GM10248 (cell line): ENCODE measurements at places on chromosomes 1 and 21.

DNA sequence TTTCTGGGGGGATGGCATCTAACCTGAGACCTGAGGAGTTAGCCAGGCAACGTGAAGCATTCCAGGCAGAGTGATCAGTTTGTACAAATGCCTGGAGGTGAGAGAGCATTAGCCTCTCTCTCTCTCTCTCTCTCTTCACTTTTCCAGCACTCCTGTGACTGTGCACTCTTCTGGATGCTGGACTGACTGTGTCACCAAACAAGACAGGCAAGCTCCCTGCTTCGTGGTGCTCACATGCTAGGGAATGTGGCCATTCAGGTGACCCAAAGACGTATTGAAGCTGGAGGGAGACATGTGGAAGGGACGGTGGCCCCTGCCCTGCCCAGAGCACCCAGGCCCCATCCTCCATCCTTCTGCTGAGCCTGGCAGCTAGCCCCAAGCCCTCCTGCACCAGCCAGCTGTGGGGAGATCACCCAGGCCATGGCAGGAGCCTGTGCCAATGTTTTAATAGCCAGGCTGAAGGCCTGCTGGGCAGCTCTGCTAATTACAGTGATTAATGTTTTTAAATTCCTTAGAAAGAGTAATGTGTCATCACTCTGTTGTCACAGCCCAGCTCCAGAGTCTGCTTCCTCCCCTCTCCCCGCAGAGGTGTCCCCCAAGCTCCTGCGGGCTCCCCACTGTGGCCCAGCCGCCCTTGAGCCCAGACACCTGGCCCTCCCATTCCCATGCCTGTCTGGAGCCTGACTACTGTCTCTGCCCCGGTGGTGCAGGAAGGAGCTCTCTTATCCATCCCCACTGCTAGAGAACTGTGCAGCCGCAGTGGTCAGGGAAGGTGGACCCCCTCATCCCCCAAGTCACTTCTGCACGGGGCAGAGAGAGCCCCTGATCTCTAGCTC lies 48.9 kb downstream of the UBIAD1 start:
- no peak for DNase-seq

DNA sequence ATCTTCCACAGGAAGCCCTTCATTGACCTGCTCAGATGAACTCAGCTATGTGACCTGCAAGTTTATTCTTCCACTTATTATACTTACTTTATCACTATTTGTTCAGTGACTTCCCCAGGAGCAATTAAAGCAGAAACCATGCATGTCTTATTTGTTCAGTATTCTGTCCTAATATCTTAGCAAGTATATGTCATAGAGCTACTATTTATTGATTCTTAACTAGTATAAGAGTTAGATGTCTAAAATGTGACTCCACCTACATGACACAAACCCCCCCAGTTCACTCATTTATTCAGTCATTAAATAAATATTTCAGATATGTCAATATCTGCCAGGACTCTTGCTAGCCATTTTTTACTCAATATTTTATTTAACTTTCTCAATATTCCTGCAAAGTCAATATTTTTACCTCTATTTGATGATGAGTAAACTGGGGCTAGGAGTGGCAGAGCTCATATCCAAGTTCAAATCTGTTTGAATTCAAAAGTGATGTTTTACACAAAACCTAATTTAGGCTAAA lies 469.0 kb upstream of the USP24 start:
- DNase-seq: no peak

GRCh38 chr1:180167721-180168467 lies 13.2 kb downstream of the QSOX1 start:
- no peak for DNase-seq

DNA sequence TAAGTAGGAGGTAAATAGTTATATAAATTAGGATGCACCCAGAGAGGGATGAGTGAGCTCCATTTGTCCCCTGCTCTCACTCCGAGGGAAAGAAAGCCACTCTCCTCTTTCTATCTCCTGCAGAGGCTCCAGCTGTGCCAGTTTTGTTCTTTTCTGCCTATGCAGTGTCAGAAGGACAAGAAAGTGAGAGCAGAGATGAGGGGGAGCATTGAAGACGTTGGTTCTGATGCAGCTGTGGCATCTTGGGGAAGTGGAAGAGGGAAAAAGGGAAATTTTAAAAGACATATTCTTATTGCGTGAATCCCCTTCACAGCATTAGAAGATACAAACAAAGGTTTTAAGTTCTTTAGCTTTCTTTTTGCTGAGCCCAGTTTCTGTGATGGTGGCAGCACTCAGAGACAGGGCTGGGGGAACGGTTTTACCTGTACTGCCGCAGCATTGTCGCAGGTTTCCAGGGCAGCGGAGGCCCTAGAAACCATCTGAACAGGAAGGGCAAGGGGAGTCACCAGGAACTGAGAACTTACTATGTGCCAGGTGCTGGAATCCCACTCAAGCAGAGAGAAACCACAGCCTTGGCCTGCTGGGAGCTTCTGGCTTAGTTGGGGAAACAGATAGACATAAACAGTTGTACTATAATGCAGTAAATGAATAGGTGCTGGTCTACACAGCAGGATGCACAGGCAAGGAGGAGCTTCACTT lies 44.9 kb upstream of the USP24 start:
- DNase-seq: no peak

- no peak for DNase-seq
Measured at GRCh38 chr1:222021129-222021528, 279.2 kb upstream of the DUSP10 start.

DNA sequence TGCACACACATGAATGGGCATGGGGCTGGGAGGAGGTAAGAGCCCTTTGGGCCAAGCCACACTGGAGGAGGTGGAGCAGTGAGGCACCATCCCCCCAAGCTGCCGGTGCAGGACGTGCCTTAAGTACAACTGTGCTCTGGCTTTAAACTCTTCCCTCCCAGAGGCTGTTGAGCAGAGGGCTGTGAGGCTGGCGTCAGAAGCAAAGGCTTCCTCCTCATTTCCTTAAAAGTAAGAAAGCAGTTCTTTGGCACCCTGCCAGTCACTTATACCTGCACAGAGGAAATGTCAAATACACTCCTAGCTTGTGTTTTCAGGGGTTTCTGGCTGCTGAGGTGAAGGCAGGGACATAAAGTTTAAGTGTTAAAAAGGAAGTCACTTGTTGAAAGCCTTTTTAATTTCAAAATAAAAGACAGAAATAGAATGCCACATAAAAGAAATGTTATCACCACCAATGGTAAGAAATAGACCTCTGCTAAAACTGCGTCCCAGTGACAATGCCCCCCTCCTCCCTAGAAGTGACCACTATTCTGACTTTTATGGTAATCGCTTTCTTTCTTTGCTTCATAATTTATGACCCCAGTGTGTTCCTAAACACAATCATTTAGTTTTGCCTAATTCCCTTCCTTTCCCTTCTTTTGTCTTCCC lies 33.0 kb downstream of the LAMC2 start:
- no peak for DNase-seq

- DNase-seq: no peak
Measured at GRCh38 chr21:17066006-17066405, 446.8 kb upstream of the CXADR start.

GRCh38 chr1:53442299-53442698 lies 16.9 kb upstream of the DMRTB1 start:
- DNase-seq: no peak

DNA sequence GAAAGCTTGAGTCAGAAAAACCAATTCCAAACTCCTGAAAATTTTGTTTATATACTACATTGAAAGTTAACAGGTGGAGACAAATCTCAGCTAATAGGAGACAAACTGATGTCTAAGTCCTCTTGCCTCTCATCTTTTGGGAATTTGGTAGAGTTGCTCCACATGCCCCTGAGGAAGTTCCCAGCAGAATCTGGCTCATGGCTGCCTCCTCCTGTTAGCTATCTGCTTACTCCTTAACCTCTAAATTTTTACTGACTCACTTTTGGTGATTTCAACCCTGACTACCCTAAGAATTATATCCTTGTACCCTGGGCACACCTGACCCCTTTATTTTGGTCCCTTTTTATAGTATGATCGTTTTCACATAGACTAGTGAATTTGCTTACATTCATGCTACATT lies 633.7 kb upstream of the USP24 start:
- DNase-seq: no peak

DNA sequence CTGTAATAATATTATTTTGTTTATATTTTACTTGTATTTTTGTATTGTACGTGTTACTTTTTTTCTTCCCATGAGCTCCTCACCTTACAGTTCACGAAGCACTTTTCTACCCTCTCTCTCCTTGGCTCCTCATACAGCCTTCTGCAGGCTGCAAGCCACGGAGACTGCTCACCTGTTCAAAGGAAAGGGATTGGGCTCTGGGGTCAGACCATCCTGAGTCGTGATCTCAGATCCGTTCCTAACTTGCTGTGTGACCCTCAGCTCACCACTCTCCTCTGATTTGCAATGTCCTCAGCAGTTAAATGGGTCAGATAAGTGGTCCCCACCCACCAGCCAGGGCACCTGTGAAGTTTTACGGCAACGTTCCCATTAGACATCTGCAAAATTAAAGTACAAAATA lies 54.1 kb downstream of the VWA5B1 start:
- no peak for DNase-seq

DNA sequence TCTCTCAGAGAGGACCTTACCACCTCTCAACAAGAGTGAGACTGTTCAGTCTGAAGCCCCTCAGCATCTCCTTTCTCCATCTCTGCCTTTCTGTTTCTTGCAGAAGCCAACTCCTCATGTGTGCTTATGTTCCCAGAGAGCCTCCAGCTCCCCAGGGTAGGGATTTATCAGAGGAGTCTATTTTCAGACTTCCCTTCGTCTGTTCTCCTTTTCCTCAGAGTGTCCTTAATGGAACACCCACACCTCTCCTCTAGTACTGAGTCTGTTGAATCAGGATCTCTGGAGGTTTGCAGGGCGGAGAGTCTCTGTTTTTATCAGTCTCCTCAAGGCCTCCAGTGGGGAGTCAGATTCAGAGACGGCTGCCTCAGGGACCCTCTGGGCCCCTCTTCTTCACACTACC lies 25.1 kb upstream of the DNAJC6 start:
- no peak for DNase-seq

DNA sequence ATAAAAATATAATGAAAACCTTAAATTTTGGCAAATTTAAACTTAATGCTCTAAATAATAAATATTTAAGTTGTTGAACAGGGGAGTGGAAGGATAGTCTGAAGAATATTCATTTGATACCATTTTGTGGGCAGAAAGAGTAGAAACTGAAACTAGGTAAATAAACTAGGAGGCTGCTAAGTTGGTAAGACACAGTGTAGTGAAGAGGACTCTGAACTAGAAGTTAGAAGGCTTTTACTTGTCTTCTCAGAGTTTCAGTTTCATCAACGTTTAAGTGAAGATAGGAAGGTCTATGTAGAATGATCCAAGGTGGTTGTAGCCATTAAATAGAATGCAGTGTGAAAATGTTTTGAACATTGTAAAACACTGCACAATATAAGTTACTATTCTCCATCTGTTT lies 516.9 kb downstream of the AMY1C start:
- DNase-seq: no peak

- DNase-seq: peak; percentile 32
Measured at GRCh38 chr1:202624781-202625108, 85.5 kb downstream of the SYT2 start.

DNA sequence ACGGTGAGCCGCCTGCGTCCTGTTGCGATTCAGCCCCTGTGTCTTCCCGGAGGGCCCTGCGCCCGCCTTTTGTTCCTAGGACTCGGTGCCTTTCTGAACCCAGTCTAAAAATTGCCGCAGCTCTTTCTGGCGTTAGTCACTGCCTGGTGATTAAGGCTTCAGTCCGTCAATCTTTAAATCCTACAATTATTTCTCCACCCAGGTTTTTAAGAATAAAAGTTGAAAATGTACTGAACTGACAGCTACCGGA lies 16.2 kb upstream of the PDXK start:
- DNase-seq: no peak

DNA sequence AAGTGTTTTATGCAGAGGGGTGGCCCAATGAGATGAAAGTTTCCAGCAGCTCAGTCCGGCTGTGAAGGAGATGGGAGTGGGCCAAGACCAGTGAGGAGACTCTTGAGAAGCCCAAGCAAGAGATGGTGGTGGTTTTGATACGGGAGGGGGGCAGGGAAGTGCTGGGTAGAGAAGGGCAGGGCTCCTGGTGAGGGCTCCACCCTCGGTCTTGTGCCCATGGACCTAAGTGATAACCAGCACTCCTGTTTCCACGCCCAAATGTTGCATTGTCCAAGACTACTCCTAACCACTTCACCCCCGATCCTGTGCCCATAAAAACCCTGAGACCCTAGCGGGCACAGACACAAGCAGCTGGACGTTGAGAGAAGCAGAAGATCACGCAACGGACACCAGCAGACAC lies 140.9 kb downstream of the MIS18A start:
- DNase-seq: no peak

DNA sequence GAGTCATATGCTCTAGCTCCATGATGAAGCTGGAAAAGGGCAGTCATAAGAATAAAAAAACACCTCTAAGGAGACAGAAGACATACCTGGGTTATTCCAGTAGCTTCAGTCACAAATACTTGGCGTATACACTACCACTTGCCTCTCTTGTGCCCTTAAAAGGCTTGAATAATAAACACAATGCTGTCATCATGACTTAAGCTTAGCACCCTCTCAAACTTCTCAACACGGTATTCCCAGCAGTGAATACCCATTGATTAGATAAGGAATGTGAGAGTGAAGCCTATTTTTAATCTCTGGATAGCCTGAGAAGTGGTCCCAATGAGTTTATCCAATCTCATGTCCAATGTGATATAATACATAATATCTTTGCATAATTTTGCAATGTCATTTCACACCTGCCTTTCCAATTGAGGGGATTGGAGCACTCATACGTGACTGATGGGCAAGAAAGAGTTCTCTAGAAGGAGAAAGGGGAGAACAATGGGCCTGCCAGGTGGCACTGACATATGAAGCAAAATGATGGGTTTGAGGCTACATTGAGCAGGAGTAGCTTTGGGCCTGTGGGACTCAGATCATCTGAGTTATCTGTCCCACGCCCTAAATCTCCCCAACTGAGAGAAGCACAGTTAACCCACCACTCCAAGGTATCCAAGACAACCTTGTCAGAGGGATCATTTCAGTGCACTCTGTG lies 298.6 kb upstream of the DAB1 start:
- no peak for DNase-seq

- no peak for DNase-seq
Measured at GRCh38 chr1:44437107-44437716, 32.2 kb downstream of the RNF220 start.

DNA sequence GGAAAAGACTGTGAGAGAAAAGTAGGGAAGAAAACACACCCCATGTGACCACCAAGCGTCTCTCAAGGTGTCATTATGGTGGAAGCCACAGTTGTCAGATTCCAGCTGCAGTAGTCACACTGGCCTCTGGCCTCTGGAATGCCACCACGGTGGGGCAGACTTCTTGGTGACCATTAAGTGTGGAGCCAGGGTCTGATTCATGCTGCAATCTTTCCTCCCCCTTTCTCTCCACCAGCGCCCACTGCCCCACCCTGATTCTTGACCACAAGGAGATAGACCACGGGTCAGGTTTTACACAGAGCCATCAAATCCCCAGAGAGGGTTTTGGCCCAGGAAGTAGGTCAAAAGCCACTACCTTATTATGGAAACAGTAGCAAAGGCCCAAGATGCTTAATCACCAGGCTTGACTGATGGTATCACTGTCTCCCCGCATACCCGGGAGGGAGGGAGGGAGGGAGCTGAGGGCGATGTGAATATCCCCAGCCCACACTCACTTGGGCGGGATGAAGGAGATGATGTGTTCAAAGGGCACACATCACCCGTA lies 52.7 kb upstream of the GRHL3 start:
- DNase-seq: no peak

GRCh38 chr1:45518910-45519309 lies 2.8 kb downstream of the PRDX1 start:
- DNase-seq: no peak

GRCh38 chr1:160868141-160868540 lies 5.5 kb upstream of the CD244 start:
- no peak for DNase-seq
